ENCODE measurements at places on chromosomes 1 and 21.

DNA sequence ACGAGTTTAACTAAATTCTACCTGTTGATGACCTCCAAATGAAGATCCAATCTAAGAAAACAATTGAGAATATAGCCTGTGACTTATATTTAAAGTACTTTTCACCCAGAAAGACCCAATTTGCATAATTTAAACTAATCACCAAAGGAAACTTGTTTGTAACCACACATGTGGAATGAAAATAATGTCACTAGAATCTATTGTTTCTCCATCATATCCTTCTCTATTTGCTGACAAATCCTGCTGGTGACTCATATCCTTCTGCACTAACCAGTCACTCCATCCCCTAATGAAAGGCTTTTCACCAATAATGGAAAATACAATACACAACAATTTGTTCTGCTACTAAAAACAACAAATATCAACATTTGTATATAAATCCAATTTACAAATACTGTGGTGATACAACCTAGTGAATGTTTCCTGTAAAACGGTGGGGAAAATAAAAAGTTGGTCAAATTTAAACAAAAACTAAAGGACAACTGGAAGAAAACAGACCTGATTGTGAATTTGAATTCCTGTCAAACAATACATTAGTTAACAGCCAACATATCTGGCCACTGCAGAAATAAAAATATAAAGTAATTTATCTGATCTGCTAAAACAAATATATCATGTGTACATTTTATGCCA, 6.5 kb downstream of the PTP4A2 start:
- no peak for DNase-seq

GRCh38 chr1:89873770-89874169, 52.9 kb downstream of the LRRC8D start:
- no peak for DNase-seq

GRCh38 chr1:28716336-28716735, 20.4 kb upstream of the YTHDF2 start:
- no peak for DNase-seq

- no peak for DNase-seq
Observed at GRCh38 chr1:196680107-196680506, 28.3 kb downstream of the CFH start.

GRCh38 chr1:202591515-202591914, 118.7 kb downstream of the SYT2 start:
- no peak for DNase-seq

DNA sequence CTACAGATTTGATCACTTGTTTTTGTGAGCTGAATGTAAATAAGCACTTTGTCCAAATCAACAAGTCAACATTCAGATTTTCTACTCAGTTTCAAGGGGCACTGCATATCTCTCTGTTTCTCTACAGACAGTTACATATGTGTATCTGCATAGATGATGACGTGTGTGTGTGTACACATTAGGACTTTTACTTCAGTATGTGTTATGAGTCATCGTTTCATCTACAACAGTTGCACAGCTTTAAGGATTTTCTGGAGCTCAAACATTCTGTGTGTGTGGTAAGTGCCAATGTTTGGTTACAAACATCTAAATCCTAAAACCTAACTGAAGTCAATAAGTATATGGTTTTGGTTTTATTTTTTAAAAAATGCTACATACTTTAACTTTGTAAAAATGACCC, 494.5 kb upstream of the PBX1 start:
- DNase-seq = no peak

DNA sequence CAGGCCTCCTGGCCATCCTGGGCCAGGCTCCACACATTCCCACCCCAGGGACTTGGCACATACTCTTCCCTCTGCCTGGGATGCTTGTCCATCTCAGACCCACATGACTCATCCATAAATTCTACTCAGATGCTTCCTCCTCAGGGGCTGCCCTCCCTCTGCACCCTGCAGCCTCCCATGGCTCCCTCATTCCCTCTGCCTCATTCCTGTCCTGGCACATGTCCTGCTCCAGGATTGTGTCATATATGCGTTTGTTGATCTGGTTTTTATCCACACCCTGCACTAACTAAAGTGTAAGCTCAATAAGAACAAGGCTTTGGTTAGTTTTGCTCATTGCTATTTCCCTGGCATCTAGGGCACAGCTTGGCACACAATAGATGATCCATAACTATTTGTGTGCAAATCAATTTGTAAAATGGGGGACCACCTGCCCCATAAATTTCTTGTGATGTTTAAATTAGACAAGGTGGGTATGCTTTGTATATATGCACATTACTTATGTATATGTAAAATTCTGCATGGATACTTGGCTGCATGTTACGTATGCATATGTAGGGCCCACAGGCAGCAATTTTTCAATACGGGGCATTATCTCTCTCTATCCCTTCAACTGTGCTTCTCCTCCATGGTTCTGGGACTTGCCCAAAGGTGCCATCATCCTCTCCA, 191.4 kb downstream of the PTPRU start:
- no peak for DNase-seq
